ENCODE measurements at places on chromosomes 2 and 18.

DNA sequence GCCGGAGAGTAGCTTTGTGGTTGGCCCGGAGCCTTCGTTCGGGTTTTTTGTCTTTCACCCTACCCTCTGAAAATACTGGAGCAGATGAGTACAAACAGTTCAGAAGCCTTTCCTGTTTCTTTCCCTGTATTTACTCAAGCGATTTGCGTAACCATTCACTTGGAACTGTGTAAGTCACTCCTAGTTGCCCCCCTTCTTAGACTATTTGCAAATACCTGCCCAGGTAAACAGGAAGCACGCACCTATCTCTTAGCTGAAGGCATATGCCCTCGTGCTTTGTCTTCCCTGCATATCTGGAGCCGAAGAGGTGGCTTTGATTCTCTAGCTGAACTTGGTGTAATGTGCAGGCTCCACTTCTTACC lies 1.4 kb downstream of the KCNS3 start:
- DNase-seq = no peak

- DNase-seq = no peak
These were observed 100.8 kb downstream of the RTN4 start for GRCh38 chr2:54949431-54949830.

GRCh38 chr2:221774136-221774535 lies 202.0 kb upstream of the EPHA4 start:
- DNase-seq = no peak

DNA sequence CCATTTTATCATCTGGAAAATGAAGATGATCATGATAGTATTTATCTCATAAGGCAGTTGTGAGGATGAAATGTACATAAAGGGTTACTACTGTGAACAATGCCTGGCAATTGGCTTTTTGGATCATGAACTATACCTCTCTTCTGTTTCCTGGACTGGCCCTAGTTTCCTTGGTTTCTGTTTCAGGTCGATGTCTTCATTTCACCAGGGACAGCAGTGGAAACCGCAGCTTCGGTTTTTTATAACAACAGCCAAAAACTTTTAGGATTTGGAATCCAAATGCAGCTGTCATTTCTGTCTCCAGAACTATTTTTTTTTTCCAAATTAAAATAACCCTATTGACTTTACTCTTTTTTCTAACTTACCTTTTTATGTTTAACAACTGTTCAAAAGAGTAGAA lies 425.1 kb downstream of the RND3 start:
- DNase-seq = no peak

- no peak for DNase-seq
These were observed 175.0 kb downstream of the PRKCE start for GRCh38 chr2:45826460-45826859.

DNA sequence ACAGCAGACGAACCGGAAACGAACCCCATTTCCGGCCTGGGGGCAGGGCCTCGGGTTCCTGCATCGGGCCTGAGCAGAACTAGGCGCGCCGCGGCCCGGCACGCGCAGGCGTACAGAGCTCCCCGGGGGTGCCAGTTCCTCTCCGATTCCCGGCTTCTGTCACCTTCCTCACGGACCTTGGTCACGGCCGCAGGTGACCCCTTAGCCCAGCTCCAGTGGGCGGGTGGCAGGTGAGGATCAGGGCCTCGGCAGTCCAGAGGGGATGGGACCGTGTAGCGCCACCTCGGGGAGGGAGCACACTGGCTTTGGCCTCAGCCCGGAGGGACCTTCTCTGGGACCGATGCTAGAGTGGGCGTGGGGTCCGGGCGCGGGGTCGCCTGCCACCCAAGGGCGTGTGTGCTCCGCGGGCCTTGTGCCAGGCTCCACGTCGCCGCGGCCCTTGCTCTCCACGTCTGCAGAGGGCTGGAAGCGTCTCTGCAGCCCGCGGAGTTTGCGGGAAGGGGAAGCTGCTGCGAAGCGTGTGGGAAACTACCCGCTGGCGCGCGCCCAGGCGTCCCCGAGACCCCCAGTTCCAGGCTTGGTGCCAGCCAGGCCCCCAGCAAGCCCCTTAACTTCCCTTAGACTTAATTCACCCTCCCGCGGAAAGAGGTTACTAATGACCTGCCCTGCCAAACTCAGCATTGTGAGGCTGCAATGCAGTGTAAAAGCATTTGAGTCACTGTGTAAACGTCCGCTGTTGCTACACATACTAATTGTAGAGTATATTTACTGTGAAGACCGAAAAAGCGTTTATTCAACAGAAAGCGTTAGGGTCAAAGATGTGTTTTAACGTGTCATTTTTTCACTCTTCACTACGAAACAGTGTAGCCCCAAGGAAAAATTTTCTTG lies at the start of gene TRAPPC12:
TRAPPC12 (plus strand) TSS at position 48 of the 888 bp plus-strand sequence. CDS start 7,930 bp downstream, outside the sequence.
- peak; percentile 85 for DNase-seq

- DNase-seq = no peak
These were observed 121.6 kb downstream of the TXNL1 start for GRCh38 chr18:56516789-56517188.

- no peak for DNase-seq
These were observed 39.5 kb downstream of the NIFK start for GRCh38 chr2:121697108-121697631.

DNA sequence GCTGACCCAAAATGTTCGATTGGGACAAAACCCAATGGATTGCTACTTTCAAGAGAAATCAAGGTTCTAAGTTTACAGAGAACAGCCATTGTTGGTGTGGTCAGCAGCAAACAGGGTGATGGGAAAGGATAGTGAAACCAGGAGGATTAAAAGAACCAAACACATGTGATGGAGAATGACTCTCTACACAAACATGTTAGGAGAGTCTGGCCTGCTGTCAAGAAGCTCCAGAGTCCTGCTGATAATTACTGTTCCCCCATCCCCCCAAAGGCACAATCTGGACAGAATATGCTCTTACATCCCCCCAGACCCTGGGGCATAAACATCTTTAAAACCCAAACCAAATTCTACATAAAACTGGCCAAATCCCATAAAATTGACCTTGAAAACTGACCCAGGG lies 32.0 kb upstream of the ACYP2 start:
- no peak for DNase-seq

GRCh38 chr2:135997380-135997779 lies 12.0 kb upstream of the DARS1 start:
- peak; percentile 12 for DNase-seq
